ENCODE measurements at places on chromosomes 5 and 9.

- DNase-seq: no peak
Measured at GRCh38 chr5:91403438-91403837, 20.3 kb upstream of the ARRDC3 start.

- no peak for DNase-seq
Measured at GRCh38 chr9:84241817-84242373, 98.7 kb downstream of the SLC28A3 start.

DNA sequence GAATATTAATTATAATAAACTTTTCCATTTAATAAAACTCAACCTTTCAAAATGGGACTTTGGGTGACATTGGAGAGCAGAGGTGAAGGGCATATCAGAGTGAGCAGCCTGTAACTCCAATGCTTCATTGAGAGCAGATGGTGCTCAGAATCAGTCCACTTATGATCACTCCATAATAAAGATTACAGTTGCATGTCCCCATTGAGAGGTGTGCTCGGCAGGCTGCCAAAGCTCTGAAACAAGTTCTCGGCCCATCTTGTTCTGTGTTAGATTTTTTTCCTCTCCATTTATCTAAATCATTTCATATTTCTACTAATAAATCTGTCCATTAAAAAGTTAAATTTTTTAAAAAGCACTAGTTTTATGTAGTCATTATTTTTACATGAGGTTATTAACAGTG is 1786.4 kb upstream of the WWC1 start:
- DNase-seq: no peak

GRCh38 chr5:147673791-147674190 is 108.7 kb downstream of the JAKMIP2 start:
- no peak for DNase-seq

GRCh38 chr9:82488313-82489200 is 500.0 kb downstream of the SPATA31D1 start:
- DNase-seq: peak; percentile 30

GRCh38 chr5:164013077-164013670 is 507.8 kb downstream of the MAT2B start:
- DNase-seq: peak; percentile 75

- peak; percentile 63 for DNase-seq
Measured at GRCh38 chr5:62144401-62145022, 161.5 kb upstream of the KIF2A start.

- no peak for DNase-seq
Measured at GRCh38 chr9:123597876-123598556, 242.0 kb downstream of the CRB2 start.

DNA sequence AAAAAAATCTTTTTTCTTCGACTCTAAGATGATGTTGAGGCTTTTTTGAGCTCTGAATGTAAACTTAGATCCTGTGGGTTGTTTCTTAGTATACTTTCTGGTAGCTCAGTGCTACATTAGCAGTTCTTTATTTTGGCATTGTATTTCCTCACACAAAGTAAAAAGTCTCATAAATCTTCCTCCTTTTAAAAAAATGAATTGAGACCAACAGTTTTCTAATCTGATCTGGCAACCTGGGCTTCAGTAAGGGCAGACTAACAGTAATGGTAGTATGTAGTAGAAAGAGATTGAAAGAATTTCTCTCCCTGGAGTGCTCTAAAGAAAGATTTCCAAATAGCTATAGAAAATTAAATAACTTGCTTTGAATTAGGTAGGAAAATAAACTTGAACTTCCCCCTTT is 31.4 kb downstream of the ZCCHC7 start:
- DNase-seq: no peak

- DNase-seq: peak; percentile 23
Measured at GRCh38 chr9:132486706-132487350, 76.8 kb downstream of the CFAP77 start.

DNA sequence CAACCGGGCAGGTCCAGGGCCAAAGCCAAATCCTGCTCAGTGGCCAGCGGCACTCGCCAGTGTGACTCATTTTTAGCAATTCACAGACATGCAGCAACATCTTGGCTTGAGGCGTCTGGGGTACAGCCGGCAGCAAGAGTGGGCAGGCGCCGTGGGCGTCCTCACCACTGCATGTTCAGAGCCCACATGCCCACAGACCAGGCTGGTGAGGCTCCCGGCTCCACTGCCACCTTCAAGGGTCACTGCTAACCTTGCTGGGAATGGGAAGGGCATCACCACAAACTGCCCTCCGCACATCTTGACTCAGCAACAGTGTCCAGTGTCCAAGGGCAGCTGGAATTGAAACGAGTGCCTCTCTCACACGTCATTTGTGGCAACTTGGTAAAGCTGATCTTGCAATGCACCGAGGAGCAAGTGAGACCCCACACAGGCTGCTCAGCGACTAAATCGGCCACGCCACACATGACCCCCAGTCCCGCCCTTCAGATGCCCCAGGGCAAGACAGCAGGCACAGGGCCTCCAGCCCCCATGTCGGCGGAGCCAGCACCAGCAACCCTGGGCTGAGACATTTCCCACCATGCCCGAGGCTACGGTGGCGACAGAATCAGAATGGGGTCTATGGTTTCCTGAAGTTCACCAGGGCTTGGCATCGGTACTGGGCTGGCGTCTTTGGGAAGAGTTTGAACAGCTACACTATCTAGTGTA is 140.3 kb downstream of the ROR2 start:
- DNase-seq: no peak

DNA sequence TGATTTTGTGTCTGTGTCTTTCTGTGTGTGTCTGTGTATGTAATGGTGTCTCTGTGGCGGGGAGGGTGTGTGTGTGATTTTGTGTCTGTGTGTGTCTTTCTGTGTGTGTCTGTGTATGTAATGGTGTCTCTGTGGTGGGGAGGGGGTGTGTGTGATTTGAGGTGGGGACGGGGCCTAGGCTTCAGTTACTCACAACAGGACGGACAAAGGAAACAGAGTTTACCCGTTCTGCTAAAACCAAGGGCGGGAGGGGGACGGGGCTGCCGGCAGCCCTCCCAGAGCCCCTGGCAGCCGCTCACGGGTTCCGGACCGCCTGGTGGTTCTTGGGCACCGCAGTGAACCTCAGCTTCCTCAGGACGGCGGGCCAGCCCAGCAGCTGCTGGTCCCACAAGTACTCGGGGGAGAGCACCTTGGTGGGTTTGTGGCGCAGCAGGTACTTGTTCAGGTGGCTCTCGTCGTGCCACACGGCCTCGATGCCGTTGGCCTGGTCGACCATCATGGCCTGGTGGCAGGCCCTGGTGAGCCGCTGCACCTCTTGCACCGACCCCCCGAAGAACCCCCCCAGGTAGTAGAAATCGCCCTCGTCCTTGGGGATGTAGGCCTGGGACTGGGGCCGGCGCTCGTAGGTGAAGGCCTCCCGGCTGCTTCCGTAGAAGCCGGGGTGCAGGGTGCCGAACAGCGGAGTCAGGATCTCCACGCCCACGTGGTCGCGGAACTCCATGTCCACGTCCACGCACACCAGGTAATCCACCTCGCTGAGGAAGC is 19.4 kb downstream of the ABO start:
- no peak for DNase-seq

GRCh38 chr9:132235894-132236661 is 74.2 kb downstream of the NTNG2 start:
- DNase-seq: peak; percentile 93

GRCh38 chr5:154762261-154762660 is 7.1 kb downstream of the LARP1 start:
- DNase-seq: no peak

DNA sequence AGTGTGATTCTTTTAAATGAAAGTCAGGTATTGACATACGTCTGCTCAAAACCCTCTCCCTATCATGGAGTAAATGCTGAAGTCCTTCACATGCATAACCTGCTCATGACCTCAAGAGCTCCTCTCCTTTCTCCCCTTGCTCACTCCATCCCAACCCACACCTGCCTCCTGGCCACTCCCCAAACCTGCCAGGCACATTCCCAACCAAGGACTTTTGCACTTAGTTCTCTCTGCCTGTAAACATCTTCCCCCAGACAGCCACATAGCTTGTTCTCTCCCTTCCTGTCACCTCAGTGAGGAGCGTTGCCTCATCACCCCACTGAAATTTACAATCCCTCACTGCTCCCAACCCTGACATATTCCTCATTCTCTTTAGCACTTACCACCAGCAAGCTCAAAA is 8.7 kb downstream of the SETD9 start:
- no peak for DNase-seq

- DNase-seq: peak; percentile 23
Measured at GRCh38 chr5:154757814-154758406, 2.7 kb downstream of the LARP1 start.
